GM10248 (cell line): ENCODE measurements at places on chromosomes 16 and 17.
A peak's percentile ranks its signal among the peaks of the same experiment; 100 is the strongest.

GRCh38 chr17:27419156-27419555 lies 37.1 kb upstream of the KSR1 start:
- no peak for DNase-seq

GRCh38 chr16:60642956-60643355 lies 1393.3 kb downstream of the CDH8 start:
- no peak for DNase-seq

- DNase-seq = no peak
Measured at GRCh38 chr17:80645706-80646325, 101.2 kb downstream of the RPTOR start.

GRCh38 chr16:49455991-49456745 lies 82.6 kb downstream of the C16orf78 start:
- no peak for DNase-seq

GRCh38 chr17:51427856-51428255 lies 167.5 kb downstream of the UTP18 start:
- peak; percentile 43 for DNase-seq

- no peak for DNase-seq
Measured at GRCh38 chr17:67421869-67422273, 44.8 kb downstream of the PITPNC1 start.

DNA sequence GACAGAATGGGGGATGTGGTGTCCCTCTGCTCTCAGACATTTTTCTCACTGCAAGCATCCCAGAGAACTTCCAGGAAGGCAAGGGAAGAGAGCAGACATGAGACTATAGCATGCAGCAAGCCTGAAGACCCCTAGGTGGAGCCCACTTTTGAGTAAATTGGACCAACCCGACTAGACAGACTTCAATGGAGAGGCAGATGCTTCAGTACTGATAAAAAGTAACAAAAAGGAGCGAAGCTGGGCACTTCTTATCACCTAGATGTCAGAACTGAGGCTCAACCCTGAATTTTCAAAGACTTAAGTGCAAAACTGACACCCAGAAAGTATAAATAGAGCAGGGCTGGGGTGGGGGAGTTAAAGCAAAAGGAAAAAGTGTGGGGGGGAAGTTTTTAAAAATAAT lies 130.8 kb downstream of the PMP22 start:
- no peak for DNase-seq

DNA sequence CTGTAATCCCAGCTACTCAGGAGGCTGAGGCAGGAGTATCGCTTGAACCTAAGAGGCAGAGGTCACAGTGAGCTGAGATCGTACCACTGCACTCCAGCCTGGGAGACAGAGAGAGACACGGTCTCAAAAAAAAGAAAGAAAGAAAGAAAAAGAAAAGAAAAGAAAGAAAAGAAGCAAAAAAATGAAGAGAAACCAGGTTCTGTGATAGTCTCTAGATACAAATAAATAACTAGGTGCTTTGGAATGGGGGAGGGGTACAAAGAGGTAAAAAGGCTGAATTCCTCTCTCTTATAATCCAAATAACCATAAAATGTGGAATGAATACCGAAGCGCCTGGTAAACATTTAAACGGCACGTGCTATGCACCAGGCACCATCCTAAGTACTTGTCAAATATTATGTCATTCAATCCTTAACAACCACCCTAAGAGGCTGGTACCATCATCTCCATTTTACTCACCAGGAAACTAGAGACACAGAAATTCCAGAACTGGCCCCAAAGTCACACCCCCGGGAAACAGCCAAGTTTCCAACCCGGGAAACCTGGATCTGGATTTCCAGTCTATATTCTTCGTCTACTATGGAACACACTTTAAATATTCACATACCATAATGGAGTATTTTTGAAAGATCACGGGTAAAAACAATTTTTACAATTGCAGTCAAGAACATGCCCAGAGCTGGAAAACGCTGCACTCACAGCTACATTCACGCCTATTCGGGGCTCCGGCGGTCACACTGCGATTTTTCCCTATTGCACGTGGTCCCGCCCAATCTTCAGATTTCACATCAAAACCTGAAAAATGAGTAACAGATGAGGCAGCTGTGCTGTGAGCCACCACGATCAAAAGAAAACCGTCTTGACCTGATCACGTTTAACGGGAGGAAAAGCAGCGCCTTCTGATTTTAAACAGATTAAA lies 10.5 kb downstream of the NXN start:
- no peak for DNase-seq
